ENCODE measurements at places on chromosomes 1 and 21.

DNA sequence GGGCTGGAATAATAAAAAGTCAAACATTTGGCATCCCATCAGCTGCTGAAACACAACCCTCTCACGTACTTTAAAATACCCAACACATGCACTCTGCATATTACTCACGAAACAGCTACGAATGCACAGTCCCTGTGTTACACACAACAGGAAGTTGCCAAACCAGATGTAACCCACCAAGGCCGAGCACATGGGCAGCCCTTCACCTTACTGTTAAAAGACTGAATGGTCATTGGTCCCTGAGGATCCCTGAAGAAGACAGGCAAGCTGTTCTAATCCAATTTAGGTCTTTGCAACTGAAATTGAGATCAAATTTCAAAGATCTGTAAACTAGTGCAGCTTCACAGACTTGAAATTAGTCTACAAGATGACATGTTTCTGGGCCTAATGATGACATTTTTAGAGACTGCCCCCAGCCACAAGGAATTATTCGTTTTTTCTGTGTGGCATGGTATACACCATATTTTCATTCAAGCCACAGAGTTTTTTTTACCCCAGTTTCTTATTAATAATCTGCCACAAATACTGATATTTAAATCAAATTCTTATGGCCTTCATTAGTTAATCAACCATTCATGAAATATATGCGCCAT, 25.6 kb upstream of the IER5 start:
- DNase-seq, result no peak

DNA sequence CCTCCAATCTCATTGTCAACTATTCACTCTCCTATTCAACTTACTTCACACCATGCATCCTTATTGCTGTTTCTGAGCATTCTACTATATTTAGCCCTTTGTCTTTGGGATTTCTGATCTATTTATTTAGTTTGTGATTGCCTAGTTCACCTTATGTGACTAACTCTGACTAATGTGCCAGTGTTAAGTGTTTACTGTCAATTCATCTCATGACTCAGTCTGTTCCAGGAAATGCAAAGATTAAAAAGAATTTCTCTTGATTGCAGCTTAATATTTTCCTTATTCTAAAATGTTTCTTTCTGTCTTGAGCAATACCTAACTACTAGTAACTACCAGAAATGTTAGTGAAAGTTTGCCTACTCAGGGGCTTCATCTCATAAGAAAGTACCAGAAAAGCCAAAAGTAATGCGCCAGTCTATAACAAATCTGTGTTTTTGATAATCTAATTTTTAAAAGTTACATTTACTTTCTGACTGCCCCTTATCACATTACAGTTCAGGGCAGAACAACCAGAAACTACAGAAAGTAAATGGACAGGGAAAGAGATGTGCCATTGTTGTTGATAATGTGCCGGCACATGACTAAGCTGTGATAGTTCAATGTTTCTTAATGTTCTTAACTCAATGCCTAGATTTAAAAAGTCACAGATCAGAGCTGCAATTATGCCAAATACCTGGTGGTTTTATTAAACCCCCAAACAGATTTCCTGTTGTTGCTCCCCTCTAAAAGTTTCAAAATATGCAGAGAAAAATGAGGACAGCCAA, 556.5 kb downstream of the PTBP2 start:
- DNase-seq, result no peak

DNA sequence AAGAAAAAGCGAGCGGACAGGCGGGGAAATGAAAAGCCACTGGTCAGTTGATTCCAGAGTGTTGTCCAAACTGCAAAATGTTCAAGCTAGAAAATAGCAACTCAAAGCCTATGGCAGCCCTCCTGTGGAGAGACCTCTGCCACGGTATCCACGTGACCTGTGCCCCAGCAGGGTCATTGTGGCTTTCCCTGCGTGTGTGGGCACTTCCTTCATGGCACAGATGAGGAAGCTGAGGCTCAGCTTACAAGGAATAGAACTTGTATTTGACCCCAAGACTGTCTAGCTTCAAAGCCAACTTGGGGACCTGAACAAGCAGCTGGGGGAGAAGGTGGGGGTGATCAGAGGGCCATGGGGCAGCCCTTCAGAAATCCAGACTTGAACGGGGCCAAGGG, 15.6 kb upstream of the PLEKHG5 start:
- no peak for DNase-seq

GRCh38 chr21:39518055-39518846, 66.5 kb downstream of the SH3BGR start:
- no peak for DNase-seq

- no peak for DNase-seq
Measured at GRCh38 chr1:112882271-112882744, 73.7 kb downstream of the SLC16A1 start.

- DNase-seq, result no peak
Measured at GRCh38 chr1:186865253-186865652, 36.5 kb downstream of the PLA2G4A start.

DNA sequence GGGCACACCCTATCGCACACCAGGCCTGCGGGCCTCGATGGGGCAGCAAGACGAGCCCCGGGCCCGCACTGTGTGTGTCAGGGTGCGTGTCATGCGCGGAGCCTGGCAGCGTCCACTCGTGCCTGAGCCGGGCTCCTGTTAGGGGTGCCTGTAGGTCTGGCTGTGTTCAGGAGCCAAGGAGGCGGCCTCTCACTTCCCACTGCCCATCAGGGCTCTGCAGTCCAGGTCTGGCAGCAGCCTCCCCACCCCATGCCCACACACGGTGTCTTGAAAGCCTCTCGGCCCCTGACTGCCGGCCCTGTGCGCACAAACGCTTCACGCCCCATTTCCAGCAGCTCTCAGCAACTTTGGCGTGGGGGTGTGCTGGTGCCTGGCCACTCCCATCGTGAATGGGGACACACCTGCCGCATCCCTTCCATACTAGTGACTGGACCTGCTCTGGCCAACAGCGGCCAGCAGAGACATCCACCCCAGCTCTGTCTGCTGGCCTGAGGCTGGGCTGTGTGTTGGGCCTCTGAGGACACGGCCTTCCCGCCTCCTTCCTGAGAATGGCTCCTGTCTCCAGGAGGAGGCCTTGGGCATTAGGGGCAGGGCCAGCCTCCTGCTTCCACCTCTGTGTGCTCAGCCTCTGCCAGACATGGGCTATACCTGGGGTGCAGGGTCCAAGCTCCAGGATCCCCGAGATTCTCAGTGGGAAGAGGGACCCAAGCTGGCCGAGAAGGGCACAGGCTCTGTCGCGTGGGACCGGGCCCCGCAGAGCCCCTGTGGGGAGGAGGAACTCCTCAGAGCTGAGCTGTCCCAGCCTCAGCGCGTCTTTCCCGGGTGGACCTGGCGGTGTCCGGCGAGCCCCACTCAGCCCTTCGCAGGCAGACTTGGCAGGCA, 41.8 kb upstream of the ACTRT2 start:
- no peak for DNase-seq

DNA sequence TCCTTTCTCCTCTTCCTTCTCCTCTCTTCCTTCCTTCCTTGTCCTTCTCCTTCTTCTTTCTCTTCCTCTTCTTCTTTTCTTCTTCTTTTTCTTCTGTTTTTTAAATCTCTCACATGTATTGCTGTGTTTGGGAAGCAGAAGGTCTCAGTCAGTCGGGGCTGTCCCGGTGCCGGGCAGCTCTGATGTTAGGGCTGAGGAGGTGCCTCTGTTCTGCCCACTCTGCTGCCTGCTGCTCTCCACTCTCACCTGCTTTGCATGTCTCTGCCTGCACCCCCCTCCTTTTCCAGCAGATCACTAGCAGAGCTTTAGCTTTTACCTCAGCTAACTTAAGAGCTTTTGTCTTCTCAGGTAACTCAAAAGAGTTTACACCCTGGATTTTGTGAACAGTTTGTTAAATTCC, 276.6 kb downstream of the CHRM3 start:
- DNase-seq, result no peak

DNA sequence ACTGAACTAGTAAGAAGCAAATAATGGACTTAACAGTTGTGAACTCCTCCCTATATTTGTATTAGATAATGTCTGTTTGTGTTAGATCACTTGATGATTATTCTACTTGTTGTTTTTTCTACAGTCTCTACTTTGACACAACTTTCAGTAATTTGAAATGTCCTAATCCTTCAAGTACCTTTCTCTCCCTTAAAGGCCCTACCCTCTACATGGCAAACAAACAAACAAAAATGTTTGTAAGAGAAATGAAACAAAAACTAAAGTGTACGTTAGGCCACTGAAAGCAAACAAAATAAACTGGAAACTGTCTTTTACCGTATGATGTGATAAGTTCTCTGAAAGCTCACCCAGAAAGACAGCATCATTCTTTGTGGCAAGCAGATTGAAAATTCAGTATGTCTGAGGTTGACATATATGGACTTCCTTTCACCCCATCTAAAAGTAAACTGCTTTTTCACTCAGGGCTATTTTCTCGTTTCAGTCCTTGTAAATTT, 255.9 kb upstream of the SNX7 start:
- DNase-seq, result no peak

- no peak for DNase-seq
Measured at GRCh38 chr1:81298266-81298665, 502.5 kb upstream of the ADGRL2 start.

DNA sequence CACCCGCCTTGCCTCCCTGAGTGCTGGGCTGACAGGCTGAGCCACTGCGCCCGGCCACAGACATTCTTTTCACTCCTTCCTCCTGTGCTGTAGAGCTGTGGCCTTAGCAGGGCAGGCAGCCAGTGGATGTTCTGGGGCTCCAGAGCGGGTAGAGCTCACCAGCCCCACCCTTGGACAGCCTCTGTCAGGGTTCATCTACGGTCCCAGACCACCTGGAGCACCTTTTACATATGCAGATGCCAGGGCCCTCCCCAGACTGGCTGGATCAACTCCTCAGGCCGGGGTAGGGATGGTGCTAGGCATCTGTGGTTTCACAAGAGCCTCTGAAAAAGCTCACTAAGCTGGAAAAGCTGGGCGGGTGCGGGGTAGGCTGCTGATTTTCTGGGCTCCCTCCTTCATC, 4.6 kb downstream of the ATP13A2 start:
- DNase-seq, result no peak

- no peak for DNase-seq
Measured at GRCh38 chr1:22709227-22709626, 1.4 kb upstream of the EPHB2 start.

DNA sequence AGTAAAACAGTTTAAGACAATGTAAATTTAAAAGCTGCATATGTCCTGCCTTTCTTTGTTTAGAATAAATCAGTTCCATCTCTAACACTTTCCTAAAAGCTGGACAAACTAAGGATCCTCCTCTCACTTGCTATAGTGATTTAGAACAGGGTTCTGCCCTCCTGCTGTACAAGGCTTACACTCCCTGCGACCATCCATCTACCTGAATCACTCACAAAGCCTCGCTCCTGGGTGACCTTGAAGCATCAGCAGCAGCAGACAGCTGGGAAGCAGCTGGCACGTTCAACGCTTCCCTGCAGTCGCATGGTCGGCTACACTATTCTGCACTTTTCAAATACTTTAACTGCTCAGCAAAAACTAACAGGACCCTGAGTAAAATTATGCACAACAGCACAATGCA, 128.0 kb downstream of the NTPCR start:
- no peak for DNase-seq

All from left colon (tissue), 2 donors.